ENCODE measurements at places on chromosomes 3 and 15. TPM values are rescaled to one million over a fixed set of nuclear protein-coding genes. Genes with fewer than 3 reads are reported as not detected.

- DNase-seq = no peak
Observed at GRCh38 chr15:98308117-98308516, 340.2 kb upstream of the IGF1R start.

DNA sequence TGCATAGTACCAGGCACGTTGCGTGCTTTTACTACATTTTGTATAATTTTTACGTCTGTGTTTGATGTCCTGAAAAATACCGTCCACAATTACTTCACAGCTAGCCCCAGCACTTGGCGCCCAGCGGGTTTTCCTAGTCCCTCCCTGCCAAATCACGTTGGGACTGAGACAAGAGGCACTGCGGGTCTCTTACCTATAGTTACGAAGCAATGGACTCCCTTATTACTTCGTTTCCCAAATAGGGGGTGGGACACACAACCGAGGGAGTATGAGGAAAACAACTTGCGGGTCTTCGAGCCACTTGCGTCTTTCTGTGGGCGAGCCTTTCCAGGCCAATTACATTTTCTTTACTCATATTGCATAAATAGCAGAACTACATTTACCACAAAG lies 620 bp upstream of the CMSS1 start:
- no peak for DNase-seq

DNA sequence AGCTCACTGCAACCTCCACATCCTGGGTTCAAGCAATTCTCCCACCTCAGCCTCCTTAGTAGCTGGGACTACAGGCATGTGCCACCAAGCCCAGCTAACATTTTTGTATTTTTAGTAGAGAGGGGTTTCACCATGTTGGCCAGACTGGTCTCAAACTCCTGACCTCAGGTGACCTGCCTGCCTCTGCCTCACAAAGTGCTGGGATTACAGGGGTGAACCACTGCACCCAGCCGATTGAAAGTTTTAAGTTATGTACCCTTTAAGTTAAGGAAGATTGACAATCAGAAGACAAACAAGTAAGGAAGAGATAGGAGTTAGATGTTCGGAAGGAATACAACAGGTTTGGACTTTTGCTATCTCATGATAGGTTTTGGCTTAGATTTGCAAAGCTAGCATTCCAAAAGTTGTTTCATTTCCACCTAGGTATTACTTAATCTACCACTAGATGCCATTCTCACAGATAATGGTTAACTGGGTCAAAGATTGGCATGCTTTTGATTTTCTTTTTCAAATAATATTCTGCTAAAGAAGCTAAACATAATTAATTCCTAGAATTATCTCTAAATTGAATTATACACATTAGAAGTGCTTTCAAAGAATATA lies 35.0 kb downstream of the GATM start:
- DNase-seq = no peak

- no peak for DNase-seq
Observed at GRCh38 chr3:147336543-147337278, 69.6 kb downstream of the ZIC4 start.

DNA sequence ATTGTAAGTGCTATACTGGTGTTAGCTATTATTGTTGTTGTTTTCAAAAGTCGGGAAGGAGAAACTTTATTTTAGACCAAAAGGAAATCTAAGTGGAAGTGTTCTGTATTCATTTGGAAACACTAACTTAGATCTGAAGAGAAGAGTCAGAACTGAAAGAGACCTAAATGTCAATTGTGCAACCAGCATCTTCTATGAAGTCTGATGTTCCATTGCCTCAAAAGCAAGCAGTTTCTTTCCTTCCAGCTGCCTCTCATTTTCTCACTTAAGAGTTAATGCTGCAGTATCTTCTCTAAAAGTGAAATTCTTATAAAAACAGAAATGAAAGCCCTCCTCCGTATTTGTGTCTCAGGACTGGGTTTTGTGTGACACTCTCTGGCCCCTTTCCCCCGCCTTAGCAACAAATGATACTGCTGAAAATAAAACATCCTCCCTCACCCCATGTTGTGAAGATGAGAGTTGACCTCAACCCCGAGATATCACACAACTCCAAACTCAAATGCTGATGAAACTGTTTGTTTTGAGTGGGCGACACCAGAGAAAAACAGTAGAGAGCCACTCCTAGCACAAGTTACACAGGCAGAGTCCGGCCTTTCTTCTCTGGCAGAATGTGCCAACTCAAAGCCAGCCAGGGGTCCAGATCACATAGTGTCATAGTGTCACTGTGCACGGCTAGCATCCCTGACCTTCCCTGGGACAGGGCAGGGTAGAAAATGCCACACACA lies 48.9 kb downstream of the GLDN start:
- DNase-seq = no peak

Gene CHSY1
- 17.5 TPM for total RNA-seq

Gene CCR8
- not detected for total RNA-seq

Gene ITIH1
- 0.35 TPM for total RNA-seq

Gene GABRR3
- not detected for total RNA-seq

GRCh38 chr3:169897284-169897683 lies 14.1 kb upstream of the SAMD7 start:
- DNase-seq = no peak

GRCh38 chr3:107822308-107822707 lies 268.5 kb downstream of the CD47 start:
- DNase-seq = no peak

Gene GNAT1
- total RNA-seq = not detected

Gene SLC27A2
- total RNA-seq = not detected

GRCh38 chr3:11410564-11410963 lies 138.4 kb downstream of the ATG7 start:
- no peak for DNase-seq

Gene GHRL
- 0.48 TPM for total RNA-seq

GRCh38 chr15:76328958-76329357 lies 7.6 kb upstream of the ISL2 start:
- DNase-seq = no peak

- no peak for DNase-seq
Observed at GRCh38 chr15:77871852-77872371, 205.6 kb downstream of the TBC1D2B start.

Gene RARRES1
- 9.1 TPM for total RNA-seq

Gene COL6A5
- total RNA-seq = not detected

Gene ZCWPW2
- total RNA-seq = 2.1 TPM

GRCh38 chr3:125013095-125013494 lies 42.7 kb downstream of the HEG1 start:
- no peak for DNase-seq

- no peak for DNase-seq
Observed at GRCh38 chr3:114394551-114394950, 100.7 kb downstream of the TIGIT start.

DNA sequence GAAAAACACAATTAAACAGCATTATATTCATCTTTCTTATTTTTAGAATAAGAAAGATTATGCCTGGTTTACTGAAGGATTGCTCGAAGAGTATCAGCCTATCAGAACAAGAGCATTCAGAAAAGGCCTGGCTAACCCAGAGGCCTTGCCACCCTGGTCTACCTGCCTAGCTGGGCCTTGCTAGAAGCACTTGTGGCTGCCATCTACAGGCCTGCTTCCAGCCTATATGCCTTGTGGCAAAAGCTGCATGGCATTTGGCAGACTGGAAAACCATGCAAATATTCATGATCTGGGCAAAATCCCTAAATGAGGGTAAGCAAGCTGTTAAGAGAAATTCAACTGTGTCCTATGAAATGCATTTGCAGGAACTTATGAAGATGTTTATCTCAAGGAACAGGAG lies 9.3 kb upstream of the ATP13A4 start:
- DNase-seq = no peak

- DNase-seq = no peak
Observed at GRCh38 chr3:123791417-123791816, 92.7 kb downstream of the MYLK start.

DNA sequence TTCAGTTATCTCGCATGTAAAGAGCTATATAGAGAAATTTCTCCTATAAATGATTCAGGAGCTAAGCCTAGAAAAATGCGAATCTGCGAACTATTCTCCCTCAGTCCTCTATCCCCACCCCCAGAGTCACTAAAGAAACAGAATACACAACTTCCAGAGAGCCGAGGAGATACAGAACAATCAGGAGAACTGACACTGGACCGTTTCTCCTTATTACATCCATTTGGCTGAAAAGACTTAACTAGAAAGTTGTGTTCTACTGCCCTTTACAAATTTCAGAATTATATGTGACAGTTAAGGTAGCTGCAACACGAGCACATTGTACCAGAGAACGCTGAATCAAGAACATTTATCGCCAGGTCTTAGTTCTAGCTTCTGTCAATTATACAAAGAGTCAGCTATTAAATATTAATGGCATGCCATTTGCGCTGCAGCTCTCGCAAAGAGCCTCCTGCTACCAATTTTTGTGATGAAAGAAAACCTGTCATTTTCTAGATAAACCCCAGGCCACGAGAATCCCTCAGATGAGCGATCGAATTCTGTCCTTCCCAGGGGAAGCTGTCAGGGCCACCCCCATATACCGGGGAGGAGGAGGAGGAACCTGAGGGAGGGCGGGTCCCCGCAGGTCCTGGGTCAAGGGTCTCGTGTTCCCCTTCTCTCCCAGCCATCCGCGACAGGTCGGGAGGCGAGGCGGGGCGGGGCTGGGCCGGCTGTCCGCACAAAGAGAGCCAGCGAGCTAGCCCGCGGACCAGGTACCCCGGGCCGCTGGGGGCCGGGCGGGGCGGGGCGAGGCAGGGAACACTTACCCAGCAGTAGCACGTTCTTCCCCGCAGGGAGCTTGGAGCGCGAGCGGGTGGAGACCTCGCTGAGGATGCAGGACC lies 878 bp downstream of the DYNC1LI1 start:
- peak; percentile 87 for DNase-seq

DNA sequence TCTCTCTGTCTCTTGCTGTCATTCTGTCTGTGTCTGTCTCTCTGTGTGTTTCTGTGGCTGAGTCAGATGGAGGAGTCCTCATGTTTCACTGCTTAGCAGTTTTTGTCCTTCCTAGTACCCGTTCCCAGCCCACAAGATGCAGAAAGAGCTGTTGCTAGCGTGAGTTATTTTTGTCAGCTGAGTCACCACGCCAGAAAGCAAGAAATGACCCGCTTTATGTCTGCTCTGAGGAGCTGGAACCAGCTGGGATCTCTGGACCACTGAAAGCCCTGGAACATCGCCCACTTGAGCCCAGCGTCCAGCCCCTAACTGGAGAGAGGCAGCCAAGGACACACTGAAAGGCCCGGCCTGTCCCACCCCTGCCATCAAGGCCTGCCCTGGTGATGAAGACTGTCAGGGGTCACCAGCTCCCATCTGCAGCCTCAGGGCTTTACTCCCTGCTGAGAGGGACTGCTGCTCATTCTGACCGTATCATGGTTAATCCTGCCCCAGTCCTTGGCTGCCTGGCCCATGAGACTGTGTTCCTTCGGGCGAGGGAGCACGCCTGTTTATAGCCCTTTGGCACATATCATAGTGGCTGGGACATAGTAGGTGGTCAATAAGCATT lies 101.7 kb upstream of the TPM1 start:
- peak; percentile 78 for DNase-seq

- no peak for DNase-seq
Observed at GRCh38 chr15:60421544-60421943, 23.8 kb upstream of the ANXA2 start.

Gene TOMM70
- total RNA-seq = 54.0 TPM

Gene DHFR2
- 3.4 TPM for total RNA-seq

DNA sequence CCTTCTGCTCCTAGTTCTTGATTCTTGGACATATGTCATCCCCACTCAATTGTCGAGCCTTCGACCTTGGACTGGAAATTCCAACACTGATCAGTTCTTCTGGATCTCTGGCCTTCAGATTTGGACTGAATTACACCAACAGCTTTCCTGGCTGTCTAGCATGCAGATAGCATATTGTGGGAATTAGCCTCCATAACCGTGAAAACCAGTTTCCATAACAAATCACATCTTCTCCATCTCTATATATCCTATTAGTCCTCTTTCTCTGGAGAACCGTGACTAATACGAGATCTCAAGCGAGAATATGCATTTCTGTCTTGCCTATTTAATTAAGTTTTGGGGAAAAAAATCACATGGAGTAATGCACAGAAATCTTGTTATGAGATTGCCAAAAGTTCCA lies 8.8 kb upstream of the BCHE start:
- no peak for DNase-seq

- DNase-seq = no peak
Observed at GRCh38 chr3:155714295-155714718, 30.6 kb downstream of the PLCH1 start.

Gene CCR1
- 3.2 TPM for total RNA-seq

Gene PCNP
- 120 TPM for total RNA-seq

GRCh38 chr3:159685801-159686200 lies 302.8 kb upstream of the IL12A start:
- DNase-seq = no peak

Gene TUSC7
- not detected for total RNA-seq

Gene CFAP92
- total RNA-seq = 0.27 TPM

Gene FAM3D
- not detected for total RNA-seq

Gene CPNE9
- not detected for total RNA-seq

Gene PLCL2
- total RNA-seq = 27.0 TPM

Gene DTWD1
- total RNA-seq = 14.3 TPM

DNA sequence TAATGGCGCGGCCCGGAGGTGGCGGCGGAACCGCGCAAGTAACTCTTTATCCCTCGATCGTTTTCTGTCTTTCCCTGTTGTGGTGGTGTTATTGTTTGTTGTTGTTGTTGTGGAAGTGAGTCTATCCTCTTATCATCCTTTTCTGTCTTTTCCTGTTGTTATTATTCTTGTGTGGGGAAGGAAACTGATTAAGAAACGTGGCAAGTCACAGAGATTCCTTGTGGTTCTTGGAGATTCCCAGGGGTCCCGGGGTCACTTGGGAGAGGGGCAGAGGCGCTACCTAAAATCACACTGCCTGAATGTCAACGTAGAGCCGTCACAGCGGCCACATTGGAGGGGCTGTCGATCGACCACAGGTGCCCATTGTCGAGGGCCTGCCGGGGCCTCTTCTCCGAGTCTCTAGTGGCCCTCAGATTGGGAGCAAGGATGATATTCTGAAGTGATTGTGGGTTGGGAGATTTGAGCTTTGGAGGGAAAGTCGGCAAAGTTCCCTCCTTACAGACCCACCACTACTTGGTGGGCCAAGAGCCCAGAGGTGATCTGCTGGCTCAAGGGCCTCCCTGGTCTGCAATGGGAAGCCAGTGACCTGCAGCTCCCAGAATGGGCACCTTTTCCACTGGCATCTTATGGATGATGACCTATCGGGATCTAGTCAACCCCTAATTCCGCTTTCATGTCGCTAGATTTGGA lies 790 bp downstream of the PARP14 start:
- DNase-seq = no peak

Gene CRYGS
- total RNA-seq = 1.8 TPM

- DNase-seq = no peak
Observed at GRCh38 chr3:12817343-12817710, 20.8 kb downstream of the CAND2 start.

Gene MEGF11
- total RNA-seq = not detected

Gene GRM2
- total RNA-seq = 0.30 TPM

- no peak for DNase-seq
Observed at GRCh38 chr15:75531041-75531450, 48.1 kb downstream of the PTPN9 start.

- no peak for DNase-seq
Observed at GRCh38 chr15:35557544-35557943, 11.6 kb upstream of the DPH6 start.

Gene HESX1
- total RNA-seq = 0.57 TPM

- no peak for DNase-seq
Observed at GRCh38 chr3:57003676-57004075, 56.8 kb upstream of the SPATA12 start.

All from cardiac septum (tissue), 1 donor.